ENCODE measurements at places on chromosomes 11 and 22.

DNA sequence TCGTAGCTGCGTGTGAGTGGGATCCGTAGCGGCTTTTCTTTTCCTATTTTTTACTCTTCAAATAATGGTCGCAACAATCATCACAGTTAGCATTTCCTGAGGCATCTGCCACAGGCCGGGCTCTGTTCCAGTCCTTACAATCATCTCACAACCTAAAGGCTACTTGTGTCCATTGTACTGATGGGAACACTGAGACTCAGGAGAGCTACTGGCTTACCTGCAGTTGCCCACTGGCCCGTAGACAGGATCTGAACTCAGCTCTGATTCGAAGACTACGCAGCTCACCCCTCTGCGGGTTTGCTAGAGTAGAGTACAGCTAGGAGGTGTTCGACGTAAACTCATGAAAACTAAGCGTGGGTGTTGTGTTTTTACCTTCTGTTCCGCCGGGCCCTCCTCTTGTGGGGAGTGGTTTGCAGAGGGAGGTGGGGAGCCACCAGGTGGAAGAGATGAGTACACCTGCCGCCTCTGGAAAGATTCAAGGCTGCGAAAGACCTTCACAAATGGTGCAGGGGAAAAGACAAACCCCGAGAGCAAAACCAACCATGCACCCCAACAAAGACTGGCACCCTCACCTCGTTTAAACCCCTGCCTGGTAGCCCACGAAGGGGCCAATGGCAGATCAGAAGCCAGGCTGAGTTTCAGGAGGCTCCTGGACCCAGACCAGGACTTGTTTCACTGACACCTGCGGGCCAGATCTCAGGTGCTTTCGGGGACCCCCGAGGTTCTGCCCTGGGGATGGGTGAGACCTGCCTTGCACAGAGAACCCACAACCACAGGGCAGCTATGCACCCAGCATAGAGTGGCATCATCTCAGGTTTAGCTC is 18.3 kb upstream of the RFPL3 start:
- no peak for DNase-seq

DNA sequence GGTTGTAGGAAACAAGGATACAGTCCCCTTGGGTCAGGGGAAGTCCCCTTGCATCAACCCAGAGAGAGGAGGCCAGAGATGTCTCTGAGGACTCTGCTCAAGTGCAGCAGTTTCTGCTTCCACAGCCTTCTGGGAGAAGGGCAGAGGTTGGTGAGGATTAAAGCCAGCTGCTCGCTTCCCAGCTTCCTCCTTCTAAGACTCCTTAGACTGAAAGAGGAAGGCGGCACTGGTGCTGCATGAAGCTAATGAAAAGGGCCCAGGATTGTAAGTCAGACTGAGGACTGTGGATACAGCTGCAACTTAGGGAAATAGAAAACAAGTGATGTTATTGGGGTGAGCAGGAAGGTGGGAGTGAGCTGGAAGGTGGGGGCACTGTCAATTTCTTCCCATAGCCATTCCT is at the start of gene OR52K1:
TSS of gene OR52K1 (plus strand) at position 202 of the 400 bp plus-strand sequence. CDS start 6,255 bp downstream, outside the sequence.
- DNase-seq, result no peak

DNA sequence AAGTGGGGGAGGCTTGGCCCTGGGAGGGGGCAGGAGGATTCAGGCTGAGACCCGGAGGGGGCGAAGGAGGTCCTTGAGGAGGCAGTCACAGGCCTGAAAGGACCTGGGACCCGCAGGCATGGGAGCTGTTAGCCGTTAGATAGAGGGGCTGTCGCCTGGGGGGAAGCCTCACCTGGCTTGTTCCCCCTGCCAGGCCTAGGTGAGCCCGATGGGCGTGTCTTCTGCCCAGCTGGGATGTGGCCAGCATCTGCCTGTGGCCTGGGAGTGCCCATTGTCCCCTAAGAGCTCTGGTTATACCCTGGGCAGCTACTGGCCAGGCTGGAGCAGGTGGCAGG is 1.8 kb upstream of the DUSP8 start:
- DNase-seq, result no peak

GRCh38 chr11:60921259-60921658 is 3.0 kb upstream of the TMEM132A start:
- no peak for DNase-seq

- DNase-seq, result no peak
These were observed 26.7 kb downstream of the AMPD3 start for GRCh38 chr11:10481560-10482349.

- DNase-seq, result peak; percentile 56
These were observed 15.6 kb downstream of the PISD start for GRCh38 chr22:31646186-31647019.

DNA sequence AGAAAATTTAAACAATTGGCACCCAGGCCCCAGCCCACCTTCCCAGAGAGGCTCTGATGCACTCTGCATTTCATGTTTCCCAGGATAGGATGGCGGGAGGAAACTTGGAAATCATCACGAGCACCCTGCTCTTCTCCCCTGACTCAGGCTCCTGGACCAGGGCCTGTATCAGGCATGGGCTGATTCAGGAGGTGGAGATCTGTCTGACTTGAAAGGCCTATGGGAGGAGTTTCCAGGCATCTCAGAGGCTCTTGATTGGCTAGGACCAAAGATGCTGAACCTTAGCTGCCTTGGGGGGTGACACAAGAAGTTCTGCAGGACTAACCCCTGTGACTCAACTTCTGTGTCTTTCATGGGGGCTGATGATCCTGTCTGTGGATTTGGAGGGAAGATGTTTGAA is 106.2 kb downstream of the PKNOX2 start:
- no peak for DNase-seq

DNA sequence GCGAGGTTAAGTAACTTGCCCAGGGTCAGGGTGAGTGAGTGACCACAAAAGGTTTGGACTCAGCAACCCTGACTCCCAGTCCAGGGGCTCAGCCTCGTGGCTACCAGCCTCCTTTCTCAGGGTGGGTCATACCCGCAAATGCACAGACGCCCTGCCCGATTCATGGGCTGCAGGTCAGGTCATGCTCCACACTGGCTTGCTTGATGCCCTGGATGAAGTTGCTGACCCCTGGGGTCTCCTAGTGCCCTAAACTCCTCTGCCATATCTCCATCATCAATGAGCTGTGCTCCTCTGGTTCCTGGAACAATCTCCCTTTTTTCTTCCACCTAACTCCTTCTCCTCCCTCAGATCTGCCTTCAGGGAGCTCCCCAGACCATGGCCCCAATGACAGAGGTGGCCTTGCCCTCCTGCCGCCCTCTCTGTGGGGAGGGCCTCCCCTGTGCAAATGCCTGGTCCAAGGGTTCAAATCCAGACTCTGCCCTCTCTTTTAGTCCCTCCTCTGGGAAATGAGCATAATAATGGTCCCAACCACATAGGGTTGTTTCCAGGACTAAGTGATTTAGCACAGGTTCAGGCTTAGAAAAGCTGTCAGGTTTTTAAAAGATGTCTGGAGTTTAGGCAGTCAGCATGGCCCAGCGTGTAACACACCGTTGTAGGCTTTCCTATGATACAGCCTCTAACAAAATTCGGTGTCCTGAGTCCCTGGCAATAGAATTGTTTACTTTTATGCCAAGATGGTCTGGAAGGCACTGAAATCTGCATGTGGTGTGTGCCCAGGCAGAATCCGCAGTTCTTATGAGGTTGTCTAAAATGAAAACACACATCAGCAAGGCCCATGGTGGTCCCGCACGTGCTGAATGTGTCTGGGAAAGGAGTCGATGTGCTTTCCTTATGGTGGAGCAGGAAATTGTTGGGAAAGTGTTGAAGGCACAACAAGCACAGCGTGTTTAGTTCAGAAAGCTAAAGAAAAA is 63.6 kb downstream of the CD82 start:
- no peak for DNase-seq

- peak; percentile 26 for DNase-seq
These were observed 1415.2 kb upstream of the TENM4 start for GRCh38 chr11:80856066-80856465.

DNA sequence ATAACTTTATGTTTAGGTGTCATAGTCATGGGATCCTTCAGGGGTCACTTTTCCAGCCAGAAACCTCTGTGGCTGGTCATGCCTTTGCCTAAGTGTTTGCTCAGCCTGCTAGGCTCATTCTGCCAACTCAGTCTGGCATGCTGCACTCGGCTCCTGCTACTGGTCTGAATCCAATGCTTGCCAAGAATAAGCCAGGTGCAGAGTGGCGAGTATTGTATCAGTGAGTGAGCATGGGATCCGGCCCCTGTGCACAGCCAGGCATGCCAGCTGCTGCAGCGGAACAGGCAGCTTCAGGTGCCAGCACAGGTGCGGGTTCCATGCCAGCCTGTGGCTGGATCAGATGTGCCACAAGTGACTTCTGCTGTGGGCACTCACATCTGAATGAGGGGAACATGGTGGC is 1269.3 kb upstream of the CNTN5 start:
- DNase-seq, result no peak

GRCh38 chr22:50101870-50102565 is 12.2 kb downstream of the MOV10L1 start:
- no peak for DNase-seq

GRCh38 chr11:103862094-103862801 is 174.2 kb upstream of the DDI1 start:
- no peak for DNase-seq

- no peak for DNase-seq
These were observed 3.6 kb downstream of the SIPA1 start for GRCh38 chr11:65641297-65642013.

GRCh38 chr11:27020751-27021150 is 19.9 kb upstream of the BBOX1 start:
- DNase-seq, result no peak

GRCh38 chr11:15111215-15111614 is 3.5 kb upstream of the INSC start:
- DNase-seq, result no peak

- no peak for DNase-seq
These were observed 29.3 kb downstream of the CELF1 start for GRCh38 chr11:47523490-47524225.

DNA sequence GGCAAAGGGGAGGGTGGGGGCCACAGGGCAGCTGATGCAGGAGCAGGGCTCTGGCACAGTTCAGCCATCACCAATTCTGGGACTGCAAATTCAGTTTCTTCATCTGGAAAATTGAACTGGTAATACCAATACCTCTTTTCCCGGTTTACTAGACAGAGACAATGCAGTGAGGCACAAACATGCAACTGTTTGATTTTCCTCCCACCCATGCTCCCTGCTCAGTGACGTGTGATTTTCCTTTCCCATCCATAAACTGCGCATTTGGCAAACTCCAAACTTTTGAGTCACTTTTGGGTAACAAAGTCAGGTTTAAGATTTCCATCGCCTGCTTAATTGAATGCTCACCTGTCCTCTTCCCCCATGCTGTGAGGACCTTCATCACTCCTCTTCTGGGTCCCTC is 23.2 kb downstream of the P2RY2 start:
- DNase-seq, result no peak

DNA sequence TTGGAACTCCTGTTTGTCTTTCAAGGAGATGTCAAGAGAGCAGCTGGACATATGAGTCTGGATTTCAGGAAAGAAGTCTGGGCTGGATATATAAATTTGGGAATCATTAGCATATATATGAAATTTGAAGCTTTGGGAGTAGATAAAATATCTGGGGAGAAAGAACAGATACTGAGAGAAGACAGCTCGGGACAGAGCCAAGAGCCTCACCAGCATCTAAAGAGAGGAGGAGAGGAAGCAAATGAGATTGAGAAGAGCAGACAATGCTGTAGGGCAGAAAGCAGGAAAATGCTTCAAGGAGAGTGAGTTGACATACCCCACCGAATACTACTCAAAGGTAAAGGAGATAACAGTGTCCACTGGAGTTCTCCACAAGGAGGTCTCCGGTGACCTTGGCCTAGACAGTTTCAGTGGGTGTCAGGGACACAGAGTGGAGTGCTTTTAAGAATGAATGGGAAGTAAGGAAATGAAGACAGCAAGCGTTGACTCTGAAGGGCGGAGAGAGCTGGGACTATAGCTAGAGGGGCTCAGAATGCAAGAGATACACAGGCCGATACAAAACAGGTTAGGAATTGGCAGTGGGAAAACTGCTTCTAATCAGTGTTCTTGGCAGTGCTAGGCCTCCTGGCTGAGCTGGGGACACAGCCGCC is 862 bp downstream of the APBB1 start:
- no peak for DNase-seq

DNA sequence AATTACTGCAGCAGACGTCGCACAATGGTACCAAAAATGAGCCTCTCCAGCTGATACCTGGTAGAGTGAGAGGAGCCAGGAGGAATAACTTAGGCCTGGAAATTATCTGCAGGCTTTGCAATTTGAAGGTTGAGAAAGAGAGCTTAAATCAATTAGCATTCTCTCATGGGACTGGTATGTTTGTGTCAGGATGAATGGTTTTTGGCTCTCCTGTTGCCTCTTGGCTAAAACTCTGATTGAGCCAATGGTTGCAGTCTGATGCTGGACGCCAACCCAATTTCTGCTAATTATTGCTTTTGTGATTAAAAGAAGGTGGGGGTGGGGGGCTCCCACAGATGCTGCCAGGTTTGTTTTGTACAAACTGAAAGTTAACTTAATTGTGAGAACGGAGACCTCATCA is 12.5 kb upstream of the NELL1 start:
- DNase-seq, result no peak

GRCh38 chr11:19573666-19574065 is 139.0 kb upstream of the NAV2 start:
- DNase-seq, result no peak

GRCh38 chr22:41883400-41883799 is 31.5 kb downstream of the SHISA8 start:
- no peak for DNase-seq

DNA sequence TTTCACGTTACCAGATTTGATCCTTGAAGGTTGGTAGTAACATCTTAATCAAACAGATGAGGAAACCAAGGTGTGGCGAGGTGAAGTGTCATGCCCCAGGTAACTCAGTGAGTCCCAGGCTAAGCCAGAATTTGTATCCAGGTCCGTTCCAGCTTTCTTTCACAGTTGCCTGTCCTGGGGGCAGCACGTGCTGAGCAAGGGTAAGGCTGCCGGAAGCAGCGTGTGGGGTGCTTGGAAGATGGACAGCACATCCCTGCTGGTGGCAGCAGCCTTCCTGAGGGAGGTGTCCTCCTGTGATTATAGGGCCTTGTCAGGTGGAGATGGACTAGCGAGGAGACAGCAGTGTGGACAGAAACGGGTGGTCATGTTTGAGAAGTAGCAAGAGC is 50.9 kb downstream of the TRIOBP start:
- no peak for DNase-seq

- DNase-seq, result no peak
These were observed 4.2 kb downstream of the UNC93B1 start for GRCh38 chr11:67999704-68000103.

DNA sequence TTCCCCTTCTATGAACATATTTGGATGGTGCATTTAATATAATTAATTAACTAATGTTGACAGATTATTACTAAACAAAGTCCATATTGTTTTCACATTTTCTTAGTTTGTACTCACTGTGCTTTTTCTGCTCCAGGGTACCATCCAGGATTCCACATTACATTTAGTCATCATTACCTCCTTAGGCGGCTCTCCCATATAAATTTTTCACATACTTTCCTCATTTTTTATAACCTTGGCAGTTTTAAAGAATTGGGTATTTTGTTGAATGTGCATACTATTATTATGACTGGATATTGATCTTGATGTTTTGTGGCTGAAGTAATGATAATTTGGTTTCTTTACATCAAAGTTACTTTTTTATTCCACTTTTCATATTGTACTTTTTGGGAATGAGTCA is 755.6 kb upstream of the ANO3 start:
- no peak for DNase-seq

- DNase-seq, result no peak
These were observed 5.7 kb upstream of the SULT4A1 start for GRCh38 chr22:43867839-43868635.
